NCI-H526 treated with DMSO at 0.1 percent for 48 hours (cell line): ENCODE measurements at places on chromosomes 12 and 14.
A peak's percentile ranks its signal among the peaks of the same experiment; 100 is the strongest.

- DNase-seq, result no peak
These were observed 916.5 kb downstream of the TMEM121 start for GRCh38 chr14:106442857-106443256.

DNA sequence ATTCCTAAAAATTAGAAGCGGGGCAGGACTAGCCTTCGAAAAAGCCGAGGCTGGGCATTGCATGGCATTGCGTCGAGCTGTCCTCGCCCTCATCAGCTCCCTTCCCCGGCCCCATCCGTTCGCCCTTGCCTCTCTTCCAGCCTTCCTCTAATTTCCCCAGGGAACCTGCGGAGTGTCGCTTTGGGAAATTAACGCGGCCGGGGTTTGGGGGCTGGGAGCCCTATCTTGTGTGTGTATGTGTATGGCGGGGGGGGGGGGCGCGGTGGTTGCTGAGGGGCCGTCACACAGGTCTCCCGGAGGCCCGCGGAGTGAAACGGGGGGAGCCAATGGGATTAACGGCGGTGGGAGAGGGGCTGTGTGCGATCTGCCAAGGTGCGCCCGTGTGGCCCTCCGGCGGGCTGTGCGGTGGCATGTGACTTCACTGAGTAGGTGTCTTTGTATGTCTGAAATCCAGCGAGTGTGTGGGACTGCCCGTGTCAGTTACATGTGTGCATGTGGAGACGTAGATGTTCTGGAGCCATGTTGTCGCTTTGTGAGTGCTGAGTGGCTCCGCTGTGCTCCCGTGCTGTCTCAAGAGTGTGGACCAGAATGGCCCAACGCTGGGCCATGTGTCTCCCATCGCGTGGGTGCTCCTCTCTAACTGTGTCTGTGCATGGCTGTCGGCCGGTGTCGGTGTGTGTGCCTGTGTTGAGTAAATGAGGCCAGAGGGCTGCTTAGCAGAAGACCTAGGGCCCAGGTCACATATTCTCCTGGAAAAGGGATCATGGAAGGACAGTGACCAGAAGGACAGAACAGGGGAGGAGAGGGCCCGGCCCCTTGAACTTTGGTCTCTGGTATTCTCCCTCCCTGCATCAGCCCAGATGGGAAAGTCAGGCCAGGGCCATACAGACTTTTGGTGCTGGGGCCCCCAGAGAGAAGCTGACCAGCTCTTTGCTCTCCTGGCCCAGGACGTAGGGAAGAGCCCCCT, 1.5 kb downstream of the PTMS start:
- peak; percentile 37 for DNase-seq

- no peak for DNase-seq
These were observed 139.3 kb downstream of the PTPN11 start for GRCh38 chr12:112557951-112558630.

DNA sequence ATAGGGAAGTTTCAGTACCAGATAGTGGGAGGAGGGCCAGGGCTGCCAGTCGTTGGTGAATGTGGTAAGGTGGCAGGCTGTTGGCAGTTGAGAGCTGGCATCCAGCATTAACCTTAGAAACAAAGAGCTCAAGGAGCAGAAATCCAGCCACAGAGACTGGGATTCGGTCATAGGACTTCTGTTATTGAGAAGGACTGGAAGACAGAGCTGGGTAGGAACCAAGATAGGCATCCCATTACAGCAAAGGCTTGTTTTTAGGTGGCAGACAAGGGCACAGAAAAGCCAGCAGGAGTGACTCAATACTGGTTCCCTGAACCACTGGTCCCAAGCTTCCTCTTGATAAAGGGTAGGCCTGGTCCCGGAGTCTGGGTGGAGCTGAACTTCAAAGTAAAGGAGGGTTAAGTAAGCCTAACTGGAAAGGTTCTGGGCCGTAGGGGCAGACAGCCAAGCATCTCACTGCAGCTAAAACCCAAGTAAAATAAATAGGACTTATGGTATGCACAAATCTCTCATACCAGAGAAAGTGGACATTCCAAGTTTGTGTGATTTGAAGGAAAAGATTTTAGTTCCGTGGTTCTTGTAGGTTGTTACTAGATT, 147.9 kb downstream of the ETV6 start:
- DNase-seq, result no peak

- DNase-seq, result peak; percentile 30
These were observed 46.8 kb upstream of the PCED1B start for GRCh38 chr12:47032644-47033043.

DNA sequence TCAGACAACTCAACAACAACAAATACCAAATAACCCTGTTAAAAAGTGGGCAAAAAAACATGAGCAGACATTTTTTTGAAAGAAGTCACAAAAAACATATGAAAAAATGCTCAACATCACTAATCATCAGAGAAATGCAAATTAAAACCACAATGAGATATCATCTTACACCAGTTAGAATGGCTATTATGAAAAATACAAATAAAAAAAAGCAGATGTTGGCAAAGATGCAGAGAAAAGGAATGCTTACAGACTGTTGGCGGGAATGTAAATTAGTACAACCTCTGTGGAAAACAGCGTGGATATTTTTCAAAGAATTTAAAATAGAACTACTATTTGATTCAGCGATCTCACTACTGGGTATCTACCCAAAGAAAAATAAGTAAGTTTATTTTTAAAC, 114.0 kb downstream of the SLC38A4 start:
- no peak for DNase-seq

- DNase-seq, result no peak
These were observed 123.0 kb downstream of the FOXN3 start for GRCh38 chr14:89294060-89294459.
